ENCODE measurements at places on chromosomes 1 and 21. TPM values are rescaled to one million over a fixed set of nuclear protein-coding genes. Genes with fewer than 3 reads are reported as not detected.

SPATA17 gene
- not detected for total RNA-seq

SH2D2A gene
- total RNA-seq: 5.3 TPM

GPR3 gene
- total RNA-seq: not detected

IBA57 gene
- 10.2 TPM for total RNA-seq

DNA sequence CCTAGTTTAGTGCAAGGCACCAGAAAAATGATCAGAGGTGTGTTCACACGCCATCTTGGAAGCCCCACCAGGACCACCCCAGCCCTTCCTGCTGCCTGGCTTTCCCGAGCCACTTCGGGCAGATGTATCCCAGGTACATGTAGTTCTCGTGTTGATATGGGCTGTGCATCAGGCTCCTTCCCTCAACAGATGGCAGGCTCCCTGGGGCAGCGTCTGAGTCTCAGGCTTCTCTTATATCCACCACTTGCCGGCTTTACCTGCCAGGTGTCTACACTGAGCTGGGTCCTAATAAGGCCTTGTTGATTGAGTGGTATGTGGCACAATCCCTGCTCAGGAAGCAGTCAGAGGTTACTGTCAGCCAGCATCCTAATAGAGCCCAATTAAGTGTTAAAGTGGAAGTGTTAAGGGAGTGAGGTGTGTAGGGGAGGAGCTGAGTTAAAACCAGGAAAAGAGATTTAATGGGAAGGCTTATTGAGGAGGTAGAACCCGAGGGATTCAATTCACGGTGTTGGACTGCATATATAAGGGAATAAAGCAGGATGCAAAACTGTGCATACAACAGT is 8.5 kb downstream of the GPA33 start:
- DNase-seq: no peak

- DNase-seq: no peak
Measured at GRCh38 chr1:96256130-96256790, 465.3 kb upstream of the PTBP2 start.

- no peak for DNase-seq
Measured at GRCh38 chr1:11539850-11540772, 61.2 kb downstream of the DISP3 start.

DNA sequence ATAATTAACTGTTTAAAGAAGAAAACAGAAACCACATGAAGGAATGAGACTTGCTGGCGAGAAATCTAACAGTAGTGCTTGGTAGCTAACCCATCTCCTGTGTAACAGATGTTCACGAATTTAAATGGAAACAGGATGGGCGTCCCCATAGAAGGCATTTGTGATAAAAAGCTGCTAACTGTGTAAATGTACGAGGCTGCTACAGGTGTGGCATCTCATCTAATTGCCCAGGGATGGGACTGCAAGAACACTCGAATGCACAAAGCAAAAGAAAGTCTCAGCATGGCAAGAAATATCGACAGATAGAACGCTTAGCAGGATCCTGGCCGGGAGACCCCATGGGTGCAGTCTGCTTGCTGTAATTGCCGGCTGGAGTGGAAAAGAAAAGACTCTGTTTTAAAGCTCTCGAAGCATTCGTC is 112.7 kb downstream of the RUNX1 start:
- no peak for DNase-seq

- DNase-seq: no peak
Measured at GRCh38 chr1:222167111-222167510, 380.8 kb downstream of the HHIPL2 start.

DNA sequence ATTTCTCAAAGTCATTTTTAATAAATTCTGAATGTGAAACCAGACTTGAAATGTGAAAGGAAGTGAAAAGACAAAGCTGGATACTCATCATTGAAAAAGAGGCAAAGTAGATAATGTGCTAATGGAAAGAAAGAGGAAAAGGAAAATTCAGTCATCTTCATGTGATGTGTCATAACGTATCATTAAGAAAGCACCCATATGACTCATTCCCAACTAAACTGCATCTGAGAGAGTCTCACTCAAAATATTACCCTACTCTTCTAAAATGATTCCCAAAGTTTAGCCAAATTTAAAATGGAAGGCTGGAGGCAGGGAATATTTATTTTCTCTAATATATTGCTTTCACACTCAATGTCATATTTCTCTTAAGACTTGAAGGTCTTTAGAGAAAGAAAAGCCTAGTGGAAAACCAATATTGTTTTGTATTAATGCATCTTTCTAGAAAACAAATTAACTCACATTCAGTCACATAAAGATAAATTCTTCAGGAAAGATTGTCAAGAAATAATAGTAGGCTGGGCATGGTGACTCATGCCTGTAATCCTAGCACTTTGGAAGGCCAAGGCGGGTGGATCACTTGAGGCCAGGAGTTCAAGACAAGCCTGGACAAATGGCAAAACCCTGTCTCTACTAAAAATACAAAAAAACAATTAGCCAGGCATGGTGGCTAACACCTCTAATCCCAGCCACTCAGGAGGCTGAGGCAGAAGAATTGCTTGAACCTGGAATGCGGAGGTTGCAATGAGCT is 129.9 kb downstream of the SLC30A10 start:
- no peak for DNase-seq

DNA sequence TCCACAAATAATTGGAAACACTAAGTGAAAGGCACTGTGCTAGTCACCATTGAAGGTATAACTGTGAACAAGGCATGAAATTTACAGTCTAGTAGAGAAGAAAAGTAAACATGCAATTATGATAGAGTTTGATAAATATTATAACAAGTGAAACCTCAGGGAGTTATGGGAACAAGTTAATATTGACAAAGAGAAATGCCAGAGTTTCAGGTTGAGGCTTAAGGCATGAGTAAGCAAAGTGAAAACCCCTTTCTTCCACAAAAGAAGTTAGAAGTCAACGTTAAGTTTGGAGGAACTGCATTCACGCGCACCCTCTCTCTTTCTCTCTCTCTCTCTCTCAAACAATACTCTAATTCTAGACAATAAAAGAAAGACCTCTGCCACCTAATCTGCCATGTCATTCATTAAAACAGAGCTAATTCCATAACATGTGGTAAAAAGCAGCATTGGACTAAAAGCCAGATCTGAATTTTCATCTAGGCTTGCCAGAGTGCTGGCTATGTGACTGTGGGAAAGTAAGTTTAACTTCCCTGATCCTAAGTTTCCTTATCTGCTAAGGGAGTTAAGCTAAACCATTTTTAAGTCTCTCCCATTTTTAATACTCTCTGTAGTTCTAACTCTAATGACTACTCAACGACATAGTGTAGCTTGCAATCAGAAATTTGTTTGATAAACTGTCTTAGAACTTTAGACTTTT is 22.0 kb downstream of the SLC44A5 start:
- no peak for DNase-seq

GRCh38 chr21:41349619-41350390 is 12.0 kb upstream of the MX2 start:
- no peak for DNase-seq

GRCh38 chr1:175146529-175147213 is 45.9 kb downstream of the KIAA0040 start:
- peak; percentile 77 for DNase-seq

DNA sequence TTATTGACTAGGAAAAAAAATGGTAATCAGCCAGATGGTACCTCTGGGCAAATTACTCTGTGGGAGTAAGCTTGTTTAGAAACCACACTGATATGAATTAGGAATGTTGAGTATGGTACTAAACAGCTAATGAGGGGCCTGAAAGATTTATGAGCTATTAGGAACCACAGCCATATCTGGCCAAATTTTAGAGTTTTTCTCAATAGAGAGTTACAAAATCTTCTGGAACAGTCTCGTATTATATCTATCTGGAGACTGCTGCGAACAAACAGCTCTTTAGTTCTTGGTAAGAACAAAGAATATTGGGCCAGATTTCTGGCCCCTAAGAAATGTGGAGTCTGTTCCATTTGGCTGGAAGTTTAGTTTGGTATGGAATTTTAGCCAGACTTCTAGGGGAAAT is 4.9 kb upstream of the PODN start:
- no peak for DNase-seq

DNA sequence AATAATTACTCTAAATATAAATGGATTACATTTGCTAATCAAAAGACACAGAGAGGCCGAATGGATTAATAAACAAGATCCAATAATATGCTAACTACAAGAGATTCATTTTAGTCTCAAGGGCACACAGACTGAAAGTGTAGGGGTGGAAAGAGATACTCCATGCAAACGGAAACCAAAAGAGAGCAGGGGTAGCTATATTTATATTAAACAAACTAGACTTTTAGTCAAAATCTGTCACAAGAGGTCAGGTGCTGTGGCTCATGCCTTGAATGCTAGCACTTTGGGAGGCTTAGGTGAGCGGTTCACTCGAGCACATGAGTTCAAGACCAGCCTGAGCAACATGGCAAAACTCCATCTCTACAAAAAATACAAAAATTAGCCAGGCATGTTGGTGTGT is 33.6 kb upstream of the DISP1 start:
- DNase-seq: no peak

- DNase-seq: no peak
Measured at GRCh38 chr1:233599542-233600073, 14.3 kb upstream of the KCNK1 start.

GRCh38 chr1:202692959-202693555 is 17.2 kb downstream of the SYT2 start:
- DNase-seq: no peak
